Inflammatory macrophage treated with lipopolysaccharide for 1 hour (primary cell): ENCODE measurements at places on chromosomes 2 and 18.

DNA sequence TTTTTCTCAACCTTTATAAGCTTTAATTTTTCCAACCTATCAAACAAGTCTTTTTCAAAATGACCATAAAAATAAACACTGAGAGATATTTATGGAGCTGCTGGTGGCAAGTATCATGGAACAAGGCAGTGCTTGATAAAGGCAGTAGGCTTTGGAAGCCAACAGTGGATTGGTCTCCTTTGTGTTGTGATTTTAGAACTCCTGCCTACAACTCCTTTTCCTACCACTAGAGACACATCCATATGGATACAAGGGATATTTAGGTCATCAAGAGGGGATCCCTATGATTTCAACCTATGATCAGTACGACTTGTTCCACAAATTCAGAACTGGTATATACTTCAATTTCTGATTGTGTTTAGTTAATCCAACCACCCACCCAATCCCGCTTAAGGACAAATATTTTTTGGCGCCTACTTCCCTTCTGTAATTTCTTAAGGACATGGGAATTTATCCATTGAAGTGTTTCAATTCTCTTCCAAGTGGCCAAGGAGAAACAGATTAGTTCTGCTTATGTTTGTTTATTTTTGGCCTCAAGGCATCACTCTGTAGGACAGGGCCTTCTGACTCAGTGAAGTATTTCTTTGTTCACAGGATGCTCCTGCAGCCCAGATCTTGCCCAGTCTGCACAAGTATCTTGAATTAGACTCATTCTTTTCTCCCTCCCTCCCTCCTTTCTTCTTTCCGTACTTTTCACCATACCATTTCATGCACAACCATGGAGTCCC, 2119.6 kb upstream of the PIK3C3 start:
- DNase-seq = no peak

DNA sequence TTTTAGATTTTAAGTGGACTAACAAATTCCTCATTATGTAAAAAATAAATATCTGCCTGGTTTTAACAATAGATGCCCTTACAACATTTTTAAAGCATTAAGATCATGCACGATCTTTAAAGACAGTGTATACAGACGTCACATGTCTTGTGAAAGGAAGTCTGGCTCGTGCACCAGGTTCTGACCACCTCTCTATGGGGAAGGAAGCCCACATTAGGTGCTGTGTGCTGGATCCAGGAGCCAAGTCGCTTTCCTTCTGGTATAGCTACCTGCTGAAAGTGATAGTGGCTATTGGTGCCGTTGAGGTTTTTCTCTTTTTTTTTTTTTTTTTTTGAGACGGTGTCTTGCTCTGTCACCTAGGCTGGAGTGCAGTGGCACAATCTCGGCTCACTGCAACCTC, 116.5 kb downstream of the NCK2 start:
- no peak for DNase-seq

DNA sequence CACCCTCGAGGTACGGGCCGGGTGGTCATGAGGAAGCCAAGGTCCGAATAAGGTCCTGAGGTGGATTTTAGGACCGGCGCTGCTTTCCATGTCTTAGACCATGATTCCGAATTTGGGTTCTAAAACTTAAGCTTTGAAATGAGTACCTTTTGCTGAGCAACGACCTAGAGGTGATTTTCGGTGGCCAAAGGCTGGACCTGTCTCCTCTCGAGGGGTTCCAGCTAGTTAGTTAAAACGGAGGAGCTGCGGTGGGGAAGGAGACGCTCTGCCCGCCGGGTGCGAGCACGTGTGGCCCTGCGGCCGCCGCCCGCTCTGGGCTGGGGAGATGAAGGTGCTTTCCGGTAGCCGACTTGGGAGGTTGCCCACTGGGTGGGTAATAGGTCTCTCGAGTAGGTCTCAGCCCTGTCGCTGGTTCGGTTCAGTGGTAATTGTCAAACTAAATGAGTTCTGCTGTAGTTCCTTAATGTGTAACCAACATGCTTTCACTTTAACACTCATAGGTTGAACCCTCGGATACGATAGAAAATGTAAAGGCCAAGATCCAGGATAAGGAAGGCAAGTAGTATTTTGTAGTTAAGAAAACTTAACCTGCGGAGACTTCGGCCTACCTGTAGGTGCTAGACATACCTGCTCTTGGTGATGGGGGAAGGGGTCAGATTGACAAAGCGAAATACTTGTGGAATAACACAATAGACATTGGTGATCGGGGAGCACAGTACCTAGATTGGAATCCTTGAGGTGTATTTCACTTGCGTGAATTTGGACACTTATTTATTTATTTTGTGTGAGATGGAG, 572 bp downstream of the RPS27A start:
- peak; percentile 31 for DNase-seq

- no peak for DNase-seq
Observed at GRCh38 chr18:44786688-44787087, 106.0 kb downstream of the SETBP1 start.

- no peak for DNase-seq
Observed at GRCh38 chr18:52408800-52409302, 68.9 kb downstream of the DCC start.

GRCh38 chr2:180289627-180290026, 282.5 kb upstream of the CWC22 start:
- DNase-seq = no peak

GRCh38 chr2:85015653-85016360, 44.8 kb downstream of the KCMF1 start:
- DNase-seq = no peak

DNA sequence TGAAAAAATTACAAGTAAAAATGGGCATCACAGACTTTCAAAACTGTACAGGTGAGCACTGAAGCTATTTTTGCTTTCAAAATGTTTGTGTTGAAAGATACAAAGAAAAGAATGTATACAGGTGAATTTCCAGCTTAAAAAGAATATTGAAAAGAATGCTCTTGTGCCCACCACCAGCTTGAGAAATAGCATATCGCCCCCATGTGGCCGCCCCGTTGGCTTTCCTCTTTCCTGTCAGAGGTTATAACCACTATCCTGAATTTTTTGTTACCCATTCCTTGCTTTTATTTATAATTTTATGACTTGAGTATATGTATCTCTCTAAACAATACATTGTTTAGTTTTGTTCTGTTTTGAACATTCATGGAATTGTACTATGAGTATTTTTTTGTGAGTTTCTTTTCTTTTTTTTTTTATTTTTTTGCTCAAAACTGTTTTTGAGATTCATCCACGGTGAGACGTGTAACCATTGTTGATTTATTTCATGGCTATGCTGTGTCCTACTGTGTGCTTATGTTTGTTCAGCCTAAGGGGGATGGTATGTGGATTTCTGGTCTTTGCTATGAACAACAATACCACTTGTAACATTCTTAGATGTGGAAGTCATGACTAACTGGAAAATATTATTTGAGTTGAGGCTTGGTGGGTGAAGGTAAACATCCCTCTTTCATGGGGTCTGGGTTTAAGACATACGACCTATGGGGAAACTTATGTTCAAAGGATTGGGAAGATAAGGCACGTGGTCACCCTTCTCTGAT, 11.6 kb downstream of the TRPM8 start:
- DNase-seq = no peak

DNA sequence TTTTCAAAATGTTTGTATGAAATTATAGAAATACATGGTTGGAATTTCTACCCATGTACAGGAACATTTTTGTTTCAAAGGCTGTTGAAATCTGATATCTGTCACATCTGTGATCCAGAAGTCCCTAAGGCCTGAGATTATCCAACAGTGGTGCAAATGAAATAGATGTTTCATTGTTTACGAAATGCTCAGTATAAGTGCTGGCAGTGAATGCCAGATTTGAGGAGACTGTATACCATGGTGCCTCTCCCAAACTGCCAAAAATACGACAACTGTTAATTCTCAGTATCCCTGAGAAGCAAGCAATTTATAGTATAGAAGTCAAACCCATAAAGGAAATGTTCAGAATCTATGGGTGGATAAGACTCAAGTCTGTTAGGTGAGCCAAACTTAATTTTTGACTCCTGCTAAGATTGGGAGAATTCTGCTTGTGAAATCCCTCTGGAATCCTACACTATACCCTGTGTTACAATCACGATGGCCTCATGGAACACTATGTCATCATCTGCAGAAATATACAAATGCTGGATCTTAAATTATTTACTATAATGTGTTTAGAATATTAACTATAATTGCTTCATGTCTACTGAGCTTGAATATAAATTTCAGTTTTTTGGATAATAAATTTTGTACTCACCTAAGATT, 71.2 kb upstream of the DOCK10 start:
- no peak for DNase-seq
